ENCODE measurements at places on chromosomes 5 and 9.

DNA sequence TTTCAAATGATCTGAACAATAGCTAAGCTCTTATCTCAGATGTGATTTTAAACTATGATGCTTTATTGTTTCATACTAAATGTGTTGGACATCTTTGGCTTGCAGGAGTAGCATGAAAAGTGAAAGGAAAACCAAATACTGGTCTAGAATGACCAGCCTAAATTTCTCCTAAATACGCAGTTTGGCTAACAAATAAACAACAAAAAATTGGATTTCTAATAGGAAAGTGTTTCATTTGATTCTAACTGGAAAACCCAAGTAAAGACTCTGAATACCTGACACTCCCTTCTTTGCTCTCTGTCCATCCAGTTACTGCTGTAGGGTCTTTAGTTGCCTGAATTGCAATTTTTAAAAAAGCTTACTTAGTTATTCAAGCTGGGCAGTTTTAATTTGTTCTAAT, 111.7 kb upstream of the ACOT12 start:
- no peak for DNase-seq

DNA sequence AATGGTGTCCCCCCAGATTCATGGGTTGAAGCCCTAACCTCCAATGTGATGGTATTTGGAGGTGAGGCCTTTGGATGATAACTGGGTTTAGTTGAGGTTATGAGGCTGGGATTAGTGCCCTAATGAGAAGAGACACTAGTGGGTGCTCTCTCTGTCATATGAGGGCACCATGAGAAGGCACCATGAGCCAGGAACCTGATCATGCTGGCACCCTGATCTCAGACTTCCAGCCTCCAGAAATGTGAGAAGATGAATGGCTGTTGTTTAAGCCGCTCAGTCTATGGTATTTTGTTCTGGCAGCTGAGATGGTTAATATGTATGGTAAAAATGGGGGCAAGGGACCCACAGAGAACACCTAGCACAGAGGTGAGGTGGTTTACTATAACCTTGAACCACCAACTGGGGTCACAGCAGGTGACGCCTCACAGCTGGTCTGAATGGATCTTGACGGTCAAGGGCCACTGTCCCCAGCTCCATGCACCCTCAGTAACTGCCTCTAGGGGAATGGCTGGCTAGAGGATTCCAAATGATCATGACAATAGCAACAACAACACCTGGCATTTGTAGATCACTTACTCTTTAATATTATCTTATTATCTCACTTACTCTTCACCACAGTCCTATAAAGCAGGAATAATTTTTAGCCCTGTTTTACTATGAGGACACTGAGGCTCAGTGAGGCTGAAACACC, 57.1 kb downstream of the FOXI1 start:
- no peak for DNase-seq

DNA sequence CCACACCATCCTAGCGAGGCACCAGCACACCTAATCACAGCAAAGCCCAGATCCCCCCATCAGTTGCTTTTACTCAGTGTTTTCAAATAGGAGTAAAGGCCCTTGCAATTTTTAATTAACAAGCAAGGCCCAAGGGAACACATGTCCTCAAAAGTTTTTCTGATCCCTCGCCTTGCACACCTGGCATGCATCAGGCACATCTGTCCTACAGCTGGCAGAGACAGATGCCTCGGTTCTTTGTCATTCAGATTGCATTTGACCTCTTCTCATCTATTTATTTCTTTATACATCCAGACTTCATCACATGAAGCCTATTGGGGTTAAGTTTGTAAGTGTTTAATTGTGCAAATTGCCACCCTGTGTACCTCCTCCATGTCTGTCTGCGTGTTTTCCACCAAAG, 241.4 kb downstream of the MARCHF11 start:
- no peak for DNase-seq

- no peak for DNase-seq
Measured at GRCh38 chr9:123528501-123528900, 172.5 kb downstream of the CRB2 start.

DNA sequence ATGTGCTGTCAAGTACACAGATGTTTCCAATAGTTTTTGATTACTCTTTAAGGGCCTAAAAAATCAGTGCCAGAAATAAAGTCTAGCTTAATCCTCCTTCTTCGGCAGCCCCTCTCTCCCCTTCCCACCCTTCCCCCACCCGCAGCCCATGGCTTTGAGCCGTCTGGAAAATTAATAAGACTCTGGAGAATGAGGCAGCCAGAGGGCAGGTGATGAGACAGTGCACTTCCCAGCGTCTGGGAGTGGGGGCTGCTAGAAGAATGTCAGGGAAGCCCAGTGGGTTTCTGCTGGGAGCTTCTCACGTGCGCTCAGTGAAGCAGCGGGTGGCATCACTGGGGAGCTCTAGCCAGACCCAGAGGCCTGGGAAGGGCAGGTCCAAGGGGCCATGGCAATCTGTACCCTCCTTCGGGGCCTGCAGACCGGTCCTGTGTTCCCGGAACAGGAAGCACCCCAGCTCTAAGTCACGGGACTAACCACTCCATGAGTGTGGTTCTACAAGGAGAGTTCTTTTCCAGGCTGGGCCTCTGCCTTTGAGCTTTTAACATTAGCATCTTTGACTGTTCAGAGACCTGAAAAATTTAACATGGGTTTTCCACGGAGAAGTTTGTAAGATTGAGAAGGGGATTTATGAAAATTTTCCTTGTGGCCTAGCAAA, 164.8 kb upstream of the OTULINL start:
- no peak for DNase-seq

DNA sequence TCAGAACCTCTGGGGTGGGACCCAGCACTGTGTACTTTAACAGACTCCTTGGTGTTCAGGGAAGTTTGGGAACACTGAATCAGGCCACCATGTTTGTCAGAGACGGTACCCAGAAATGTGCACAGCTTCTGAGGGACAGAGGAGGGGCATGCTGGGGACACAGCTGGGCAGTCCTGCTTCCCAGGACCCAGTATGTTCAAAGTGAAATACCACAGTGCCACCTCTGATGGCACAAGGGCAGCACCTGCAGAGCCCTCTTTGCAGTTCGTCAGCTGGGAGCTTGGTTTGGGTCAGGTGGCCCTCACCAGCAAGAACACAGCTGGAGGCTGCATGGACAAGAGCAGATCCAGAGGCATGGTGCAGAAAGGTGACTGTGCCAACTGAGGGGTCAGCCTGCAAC, 51.2 kb downstream of the NDST1 start:
- DNase-seq: no peak

DNA sequence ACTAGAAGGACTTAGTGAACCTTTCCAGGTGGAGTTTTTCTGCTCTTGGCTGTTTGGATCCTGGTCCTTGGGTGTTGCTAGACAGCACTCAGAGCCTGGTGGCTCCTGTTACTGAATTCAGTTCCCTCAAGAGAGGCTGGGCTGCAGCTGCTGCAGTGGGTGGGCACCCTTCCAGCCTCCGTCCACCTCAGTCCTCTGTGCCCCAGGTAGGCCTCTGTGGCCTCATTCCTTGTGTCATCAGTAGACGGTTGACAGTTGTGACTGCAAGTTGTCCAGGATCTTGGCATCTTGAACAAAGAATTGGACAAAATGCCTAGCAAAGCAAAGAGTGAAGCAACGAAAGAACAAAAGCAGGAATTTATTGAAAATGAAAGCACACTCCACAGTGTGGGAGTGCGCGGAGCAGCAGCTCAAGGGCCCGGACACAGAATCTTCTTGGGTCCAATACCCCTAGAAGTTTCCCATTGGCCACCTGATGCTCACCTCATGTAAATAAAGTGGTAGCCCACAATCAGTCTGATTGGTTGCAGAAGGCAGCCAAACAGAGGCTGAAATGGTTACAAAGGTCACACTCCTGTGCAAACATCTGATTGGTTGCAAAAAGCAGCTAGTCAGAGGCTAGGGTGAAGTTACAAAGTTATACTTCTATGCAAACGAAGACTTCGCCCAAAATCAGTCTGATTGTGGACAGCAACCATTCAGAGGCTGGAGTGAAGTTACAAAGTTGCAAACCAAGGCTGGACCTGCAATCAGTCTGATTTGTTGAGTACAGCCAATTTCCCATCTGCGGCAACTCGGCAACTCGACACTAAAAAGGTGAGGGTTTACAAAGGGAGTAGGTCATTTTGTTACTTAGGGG, 40.1 kb downstream of the F2R start:
- DNase-seq: no peak

DNA sequence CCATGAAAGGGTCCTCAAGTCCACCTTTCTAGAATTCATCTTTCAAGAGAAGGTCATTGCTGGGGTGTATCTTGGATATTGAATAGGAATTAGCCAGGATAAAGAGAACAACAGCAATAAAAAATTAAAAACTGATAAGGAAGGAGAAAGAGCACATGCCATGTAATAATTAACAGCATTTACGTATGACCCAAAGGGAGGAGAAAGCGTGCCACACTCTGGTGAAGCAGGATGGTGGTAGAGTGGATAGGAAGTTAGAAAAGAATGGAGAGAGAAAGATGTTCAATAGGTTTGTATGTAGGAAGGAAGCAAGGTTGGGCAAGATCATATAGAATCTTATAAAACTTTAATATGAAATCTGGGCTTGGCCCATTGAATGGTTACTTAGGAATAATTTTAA, 751.5 kb downstream of the MAT2B start:
- DNase-seq: no peak

DNA sequence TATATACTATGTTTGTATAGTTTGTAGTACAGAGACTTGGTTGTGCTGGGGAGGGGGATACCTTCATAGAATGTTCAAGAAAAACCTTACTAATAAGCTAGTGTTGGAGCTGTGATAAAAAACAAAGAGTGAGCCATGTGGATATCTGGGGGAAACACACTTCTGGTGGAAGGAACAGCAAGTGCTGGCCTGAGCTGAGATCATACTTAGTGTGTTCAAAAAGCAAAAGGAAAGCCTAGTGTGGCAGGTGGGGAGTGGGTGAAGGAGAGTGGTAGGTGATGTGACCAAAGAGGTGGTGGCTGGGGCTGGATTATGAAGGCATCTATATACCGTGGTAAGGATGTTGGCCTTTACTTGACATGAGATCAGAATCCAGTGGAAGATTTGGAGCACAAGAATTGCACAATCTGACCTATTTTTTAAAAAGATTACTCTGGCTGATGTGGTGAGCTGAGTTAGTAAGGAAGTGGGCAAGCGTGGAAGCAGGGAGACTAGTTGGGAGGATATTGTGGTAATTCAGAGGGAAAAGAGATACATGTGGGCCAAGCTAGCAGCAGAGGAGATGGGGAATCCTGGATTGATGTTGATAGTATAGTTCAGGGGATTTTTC, 26.6 kb downstream of the PALM2AKAP2 start:
- peak; percentile 46 for DNase-seq

DNA sequence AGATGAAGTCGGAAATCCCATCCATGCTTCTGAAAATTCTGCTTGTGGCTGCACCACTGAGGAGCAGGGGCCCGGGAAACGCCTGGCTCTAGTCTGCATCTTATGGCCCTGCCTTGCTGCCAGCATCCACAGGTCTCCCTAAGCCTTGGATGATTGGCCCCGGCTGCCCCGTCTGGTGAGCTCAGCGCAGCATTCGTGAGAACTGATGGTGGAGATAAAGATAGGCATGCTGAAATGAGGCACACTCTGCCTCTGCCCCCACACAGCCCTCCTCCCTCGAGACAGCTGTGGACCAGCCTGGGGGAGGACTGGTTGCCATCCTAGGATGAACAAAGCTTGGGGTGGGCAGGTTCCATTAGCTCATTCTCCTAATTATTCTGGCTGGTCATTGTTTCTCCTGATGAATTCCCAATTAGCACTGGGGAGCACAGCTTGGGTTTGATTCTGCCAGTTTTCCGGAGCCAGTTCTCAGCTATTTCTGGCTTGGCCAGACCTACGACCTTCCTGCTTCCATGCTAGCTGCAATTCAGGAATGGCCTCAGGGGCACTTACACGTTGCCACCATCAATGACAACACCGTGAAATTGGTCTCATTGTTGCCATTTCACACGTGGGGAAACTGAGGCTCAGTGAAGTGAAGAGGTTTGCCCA, 62.8 kb upstream of the CPEB4 start:
- peak; percentile 48 for DNase-seq

GRCh38 chr9:37582548-37583157, 6.5 kb upstream of the FBXO10 start:
- no peak for DNase-seq

DNA sequence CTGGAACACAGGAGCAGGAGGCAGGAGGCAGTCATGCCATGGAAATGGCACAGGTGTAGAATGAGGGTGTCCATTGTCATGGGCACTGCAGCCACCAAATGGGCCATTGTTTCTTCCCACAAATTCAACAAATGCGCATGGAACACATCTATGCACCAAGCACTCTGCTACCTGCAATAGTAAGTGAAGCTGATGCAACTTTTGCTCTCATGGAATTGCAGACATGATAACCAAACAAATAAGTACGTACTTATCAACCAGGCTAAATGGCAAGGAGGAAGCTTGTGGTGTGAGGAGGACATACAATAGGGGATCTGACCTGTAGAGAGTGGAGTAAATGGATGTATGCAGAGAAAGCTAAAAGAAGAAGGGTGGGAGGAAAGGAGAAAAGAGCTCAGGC, 116.8 kb downstream of the TRIM36 start:
- DNase-seq: no peak

- no peak for DNase-seq
Measured at GRCh38 chr5:127353327-127353726, 62.7 kb downstream of the MEGF10 start.

- DNase-seq: no peak
Measured at GRCh38 chr9:107751567-107752210, 262.1 kb upstream of the KLF4 start.

DNA sequence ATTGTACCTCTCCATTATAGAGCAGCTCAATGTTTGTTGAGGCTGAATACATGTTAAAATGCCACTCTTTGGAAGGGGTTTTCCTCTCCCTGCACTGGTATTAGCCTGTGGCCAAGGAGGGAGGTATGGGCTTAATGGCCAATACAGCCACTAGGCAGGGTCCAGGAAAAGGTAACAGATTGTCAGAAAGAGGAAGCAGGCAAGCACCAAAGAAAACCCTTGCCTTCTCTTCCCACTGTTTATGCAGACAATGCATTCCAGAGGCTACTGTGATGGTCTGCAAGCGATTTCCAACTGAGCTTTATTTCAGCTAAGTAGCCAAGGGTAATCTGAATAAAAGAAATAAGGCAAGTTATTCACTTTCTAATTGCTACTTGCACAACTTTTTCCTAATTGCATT, 95.3 kb upstream of the SLC27A6 start:
- no peak for DNase-seq

- no peak for DNase-seq
Measured at GRCh38 chr9:113246928-113247327, 25.6 kb downstream of the SLC31A1 start.

DNA sequence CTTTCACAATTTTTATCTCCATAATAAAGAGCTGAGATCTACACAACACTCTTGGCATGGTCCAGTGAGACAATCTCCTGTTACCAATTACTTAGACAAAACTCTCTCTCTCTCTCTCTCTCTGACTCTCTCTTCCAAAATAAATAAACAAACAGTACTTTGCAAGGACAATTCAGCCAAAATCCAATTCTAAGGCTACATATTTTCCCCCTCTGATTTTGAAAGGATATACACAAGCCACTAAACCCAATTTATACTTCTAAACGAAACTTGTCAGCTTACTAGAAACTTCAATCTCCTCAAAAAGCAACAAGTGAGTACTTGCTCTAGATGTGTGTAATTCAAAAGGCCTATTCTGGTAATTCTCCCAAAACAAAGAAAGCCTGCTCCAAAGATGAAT, 26.3 kb upstream of the TNPO1 start:
- no peak for DNase-seq

- no peak for DNase-seq
Measured at GRCh38 chr5:127976991-127977717, 106.4 kb upstream of the SLC12A2 start.

All from right cardiac atrium (tissue), 5 donors.